ENCODE measurements at places on chromosomes 6 and 20.

DNA sequence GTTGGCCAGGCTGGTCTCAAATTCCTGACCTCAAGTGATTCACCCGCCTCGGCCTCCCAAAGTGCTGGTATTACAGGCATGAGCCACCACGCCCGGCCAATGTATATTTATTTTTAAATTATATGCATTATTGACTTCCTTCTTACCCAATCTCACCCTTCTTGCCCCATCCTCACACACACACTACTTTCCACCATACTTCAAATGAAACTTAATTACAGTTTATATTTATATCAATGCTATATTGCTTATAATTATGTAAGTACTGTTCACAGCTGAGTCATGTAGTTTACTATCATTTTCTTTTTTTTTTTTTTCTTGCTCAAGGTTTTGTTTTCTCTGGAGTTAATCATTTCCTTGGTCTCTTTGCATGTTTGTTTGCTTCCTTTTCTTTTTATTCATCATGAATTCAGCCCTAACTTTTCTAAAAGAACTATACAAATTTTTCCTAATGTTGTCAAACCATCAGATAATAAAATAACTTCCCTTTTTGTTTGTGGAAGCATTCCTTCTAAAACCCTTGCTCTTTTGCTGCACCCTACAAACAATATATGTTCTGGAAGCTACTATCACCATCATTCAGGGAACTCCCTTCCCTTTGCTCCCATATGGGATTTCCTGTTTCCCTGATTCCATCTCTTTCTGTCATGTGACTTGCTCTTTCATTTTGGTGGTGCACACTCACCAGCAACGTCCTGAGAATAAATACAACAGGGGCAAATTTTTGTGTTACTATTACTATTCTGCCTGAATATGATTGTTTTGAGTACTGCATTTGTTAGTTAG lies 201.7 kb upstream of the SASH1 start:
- DNase-seq: no peak

DNA sequence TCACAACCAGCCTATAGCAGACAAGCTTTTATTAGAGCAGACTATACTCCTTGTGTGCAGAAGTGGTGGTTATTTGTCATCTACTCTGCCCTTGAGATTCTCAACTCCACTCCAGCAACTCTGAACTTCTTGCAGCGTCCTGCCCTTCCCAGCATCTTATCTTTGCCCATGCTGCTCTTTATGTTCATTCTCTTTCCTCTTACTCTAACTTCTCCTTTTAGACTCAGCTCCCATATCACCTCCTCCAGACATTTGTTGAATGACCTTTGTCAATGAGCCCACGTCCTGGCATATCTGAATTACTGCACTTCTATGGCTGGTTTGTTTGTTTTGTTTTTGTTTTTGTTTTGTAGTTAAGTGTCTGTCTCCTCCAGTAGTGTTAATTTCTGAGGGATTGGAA lies 81.2 kb downstream of the KCNQ5 start:
- DNase-seq: no peak

- no peak for DNase-seq
Observed at GRCh38 chr6:64712606-64713005, 994.4 kb downstream of the EYS start.

- DNase-seq: no peak
Observed at GRCh38 chr6:150720774-150721233, 121.1 kb downstream of the PLEKHG1 start.

GRCh38 chr6:31826793-31827285 lies 699 bp upstream of the HSPA1B start:
- DNase-seq: no peak
